ENCODE measurements at places on chromosomes 1 and 21.

GRCh38 chr1:28032281-28032680, 56.1 kb downstream of the EYA3 start:
- no peak for DNase-seq

DNA sequence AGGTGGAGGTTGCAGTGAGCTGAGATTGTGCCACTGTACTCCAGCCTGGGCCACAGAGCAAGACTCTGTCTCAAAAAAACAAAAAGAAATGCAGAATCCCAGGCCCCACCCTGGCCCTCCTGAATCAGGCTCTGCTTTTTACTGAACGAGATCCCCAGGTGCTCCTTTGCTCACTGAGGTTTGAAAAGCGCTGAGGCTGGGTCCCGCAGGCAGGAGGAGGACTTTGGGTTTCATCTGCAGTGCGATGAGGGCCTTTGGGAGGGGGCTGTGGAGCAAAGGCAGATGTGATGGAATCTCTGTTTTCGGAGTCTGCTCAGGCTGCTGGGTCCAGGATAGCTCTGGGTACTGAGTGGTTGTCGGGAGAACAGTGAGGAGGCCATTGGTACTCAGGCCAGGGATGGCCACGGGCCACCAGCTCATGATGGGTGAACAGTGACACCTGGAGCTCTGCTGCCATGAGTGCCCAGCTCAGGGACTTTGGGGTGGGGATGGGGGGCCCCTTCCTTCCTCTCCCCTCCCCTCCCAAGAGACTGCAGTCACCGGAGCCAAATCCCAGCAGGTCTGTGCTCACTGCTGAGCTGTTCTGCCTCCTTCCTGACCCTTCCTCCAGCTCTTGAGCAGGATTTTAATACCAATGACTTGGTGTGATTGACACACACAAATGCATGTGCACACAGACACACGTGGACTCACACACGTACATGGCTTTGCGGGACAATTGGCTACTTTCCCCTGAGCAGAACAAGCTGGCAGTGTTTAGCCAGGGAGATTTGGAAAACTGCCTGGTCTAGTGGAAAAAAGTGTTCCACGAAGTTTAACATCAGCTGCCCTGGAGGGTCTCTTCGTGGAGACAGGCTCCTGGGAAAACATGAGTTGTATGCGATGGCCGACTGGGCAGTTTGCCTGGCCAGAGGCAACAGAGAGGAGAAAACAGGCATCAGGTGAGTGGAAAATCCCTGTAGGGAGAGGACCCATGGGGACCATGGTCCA, 3.6 kb upstream of the DHRS3 start:
- no peak for DNase-seq

GRCh38 chr1:82700476-82700875, 899.7 kb downstream of the ADGRL2 start:
- DNase-seq = no peak

- no peak for DNase-seq
Measured at GRCh38 chr21:40938078-40938477, 91.1 kb upstream of the DSCAM start.

DNA sequence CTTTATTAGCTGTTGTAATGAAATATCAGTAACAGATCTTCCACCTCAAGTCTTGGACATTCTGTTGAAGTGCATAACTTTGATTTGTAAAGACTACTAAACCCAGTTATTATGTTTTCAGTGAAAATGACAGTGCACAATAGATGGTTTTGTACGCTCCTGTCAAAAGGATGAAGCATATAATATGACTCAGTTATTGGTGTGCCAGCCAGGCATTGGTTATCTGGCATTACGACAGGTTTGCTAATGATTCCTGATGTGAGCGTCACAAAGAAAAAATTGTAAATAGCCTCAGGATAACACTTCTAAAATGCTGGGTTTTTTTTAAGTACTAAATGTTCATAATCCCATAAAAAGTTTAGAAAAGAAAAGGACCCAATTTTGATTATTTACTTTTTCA, 147.9 kb downstream of the MAGI3 start:
- DNase-seq = no peak

- DNase-seq = no peak
Measured at GRCh38 chr21:44702973-44703730, 6.2 kb downstream of the KRTAP10-12 start.

DNA sequence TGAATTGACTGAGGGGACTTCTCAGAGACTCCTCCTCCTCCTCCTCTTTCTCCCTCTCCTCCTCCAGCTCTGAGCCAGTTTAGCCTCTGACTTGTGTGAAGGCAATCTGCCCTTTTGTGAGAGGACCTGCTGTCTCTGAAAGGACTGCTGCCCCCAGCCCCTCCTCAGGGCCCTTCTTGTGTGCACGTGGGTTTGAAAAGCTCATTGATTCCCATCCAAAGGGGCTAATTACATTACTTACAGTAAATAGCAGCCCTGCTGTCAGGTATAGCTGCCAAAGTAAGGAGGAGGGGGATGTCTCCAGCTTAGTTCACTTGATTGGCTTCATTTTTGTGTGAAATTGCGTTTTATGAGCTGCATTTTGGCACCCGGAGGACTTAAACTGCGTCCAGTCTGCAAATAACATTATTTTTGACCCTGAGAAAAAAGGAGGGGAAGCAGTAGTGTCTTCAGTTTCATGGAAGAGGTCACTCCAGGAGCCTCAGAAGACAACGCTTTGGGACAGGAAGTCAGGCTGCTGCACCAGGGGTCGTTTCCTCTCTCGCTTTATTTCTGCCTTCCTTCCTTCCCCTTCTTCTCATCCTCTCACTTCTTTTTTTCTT, 1.8 kb upstream of the LHX9 start:
- no peak for DNase-seq

DNA sequence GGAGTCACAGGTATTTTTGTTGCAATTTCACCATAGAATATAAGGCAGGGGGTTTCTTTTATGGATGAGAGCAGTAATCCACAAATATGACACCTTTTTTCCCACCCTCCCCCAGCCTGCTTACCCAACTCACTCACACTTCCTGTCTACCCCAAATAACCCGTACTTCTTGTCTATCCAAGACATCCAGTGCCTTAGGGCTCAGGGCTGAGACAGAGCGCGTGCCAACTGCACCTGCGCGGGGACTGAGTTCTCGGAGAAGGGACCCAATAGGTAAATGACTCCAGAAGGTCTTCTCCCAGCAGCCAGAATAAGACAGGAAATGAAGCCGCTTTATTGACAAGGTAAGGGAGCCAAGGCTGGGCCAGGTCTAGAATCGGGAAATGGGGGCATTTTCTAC, 369.1 kb downstream of the SIPA1L2 start:
- no peak for DNase-seq

DNA sequence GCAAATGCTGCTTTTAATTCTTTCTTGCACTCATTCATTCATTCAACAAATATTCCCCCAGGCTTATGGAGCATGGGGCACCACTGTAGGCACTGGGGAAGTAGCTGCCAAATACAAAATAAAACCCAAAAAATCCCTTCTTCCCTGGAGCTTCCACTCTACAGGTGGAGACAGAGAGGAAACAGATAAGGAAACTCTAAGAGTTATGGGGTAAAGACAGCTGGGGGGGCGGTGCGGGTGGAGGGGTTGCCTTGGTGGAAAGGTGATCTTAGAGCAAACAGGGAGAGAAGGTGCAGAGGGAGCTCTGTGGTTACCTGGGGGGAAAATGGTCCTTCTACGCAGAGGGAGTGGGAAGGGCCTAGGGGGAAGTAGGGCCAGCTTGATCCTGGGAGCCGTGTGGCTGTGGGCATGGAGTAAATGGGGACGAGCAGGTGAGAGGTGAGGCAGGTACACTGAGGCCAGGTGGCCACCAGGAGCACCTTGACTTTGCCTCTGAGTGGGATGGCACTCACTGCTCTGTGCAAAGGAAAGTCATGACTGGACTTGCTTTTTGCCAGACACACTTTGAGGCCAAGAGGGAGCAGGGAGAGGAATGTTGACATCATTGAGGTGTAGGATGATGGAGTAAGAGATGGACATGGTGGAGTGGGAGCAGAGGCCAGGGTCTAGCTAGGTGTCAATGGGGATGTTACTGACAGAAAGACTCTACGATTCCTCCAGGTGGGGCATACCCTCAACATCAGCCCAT, 152.0 kb downstream of the ETS2 start:
- no peak for DNase-seq

DNA sequence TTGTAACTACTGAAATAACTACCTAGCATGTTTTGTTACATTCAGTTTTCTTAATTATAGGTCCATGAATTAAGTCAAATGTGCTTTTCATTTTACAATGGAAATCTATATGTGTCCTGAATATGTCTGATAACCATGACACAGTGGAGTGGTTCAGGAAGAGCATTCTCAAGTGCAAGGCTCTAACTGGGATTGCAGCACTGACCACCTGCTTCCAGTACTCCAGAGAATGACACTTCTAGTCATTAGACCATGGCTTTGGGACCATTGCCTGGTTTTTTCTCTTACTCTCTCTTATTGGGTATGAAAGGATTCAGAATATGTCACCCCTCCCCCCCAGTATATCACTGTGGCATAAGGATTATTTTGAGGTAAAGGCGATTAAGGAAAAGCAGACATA, 204.9 kb upstream of the CACYBP start:
- DNase-seq = no peak

- DNase-seq = no peak
Measured at GRCh38 chr1:175893192-175893591, 149.8 kb upstream of the TNR start.

Data from NT2/D1 (cell line).